Breast epithelium (tissue), 4 donors: ENCODE measurements at places on chromosomes 1 and 21. TPM values are rescaled to one million over a fixed set of nuclear protein-coding genes. Genes with fewer than 3 reads are reported as not detected.

DNA sequence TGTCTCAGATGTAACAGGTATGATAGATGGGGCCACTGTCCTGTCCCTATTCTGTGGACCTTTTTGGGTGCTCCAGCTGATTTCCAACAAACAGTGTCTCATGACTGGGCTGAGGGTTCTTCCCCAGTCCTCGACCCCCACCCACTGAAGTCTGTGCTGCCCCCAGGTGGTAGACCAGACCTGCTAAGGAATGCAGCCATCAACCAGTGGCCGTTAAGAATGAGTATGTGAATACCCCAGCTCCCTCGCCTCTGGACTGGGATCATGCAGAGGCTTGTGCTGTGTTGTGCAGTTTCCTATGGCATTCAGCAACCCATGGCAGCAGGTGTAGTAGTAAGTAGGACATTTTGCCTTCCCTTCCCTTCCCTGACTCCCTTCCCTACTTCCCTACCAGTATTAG, 183.1 kb upstream of the KAZN start:
- no peak for DNase-seq

DNA sequence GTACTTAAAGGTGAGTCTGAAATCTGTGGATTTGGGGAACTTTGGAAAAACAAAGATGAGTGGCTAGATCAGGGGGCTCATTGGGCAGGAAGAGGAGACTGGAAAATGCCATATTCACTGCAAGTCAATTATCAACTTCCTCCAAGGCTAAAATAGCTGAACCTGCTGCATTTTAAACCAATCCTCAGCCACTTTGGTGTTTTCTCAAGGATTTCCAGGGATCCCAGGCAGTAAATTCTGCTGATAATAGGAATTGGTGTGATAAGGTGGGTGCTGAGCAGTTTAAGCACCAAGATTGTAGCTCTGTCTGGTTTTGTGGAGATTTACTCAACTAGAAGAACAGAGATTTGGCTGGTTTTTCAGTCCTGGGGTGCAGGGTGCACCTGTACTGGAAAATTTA, 153.9 kb upstream of the CAMK1G start:
- DNase-seq: no peak

The AMY2A gene
- total RNA-seq: 1.3 TPM

The KCNA2 gene
- total RNA-seq: 13.8 TPM

The OLFML2B gene
- total RNA-seq: 7.3 TPM
